Cardiac fibroblast (primary cell): ENCODE measurements at places on chromosomes 7 and 10.
A peak's percentile ranks its signal among the peaks of the same experiment; 100 is the strongest.

- no peak for DNase-seq
Measured at GRCh38 chr10:97903128-97904017, 53.7 kb downstream of the GOLGA7B start.

GRCh38 chr7:116579322-116579721 is 54.5 kb downstream of the CAV1 start:
- no peak for DNase-seq

- DNase-seq, result no peak
Measured at GRCh38 chr7:82745820-82746219, 302.2 kb upstream of the CACNA2D1 start.

DNA sequence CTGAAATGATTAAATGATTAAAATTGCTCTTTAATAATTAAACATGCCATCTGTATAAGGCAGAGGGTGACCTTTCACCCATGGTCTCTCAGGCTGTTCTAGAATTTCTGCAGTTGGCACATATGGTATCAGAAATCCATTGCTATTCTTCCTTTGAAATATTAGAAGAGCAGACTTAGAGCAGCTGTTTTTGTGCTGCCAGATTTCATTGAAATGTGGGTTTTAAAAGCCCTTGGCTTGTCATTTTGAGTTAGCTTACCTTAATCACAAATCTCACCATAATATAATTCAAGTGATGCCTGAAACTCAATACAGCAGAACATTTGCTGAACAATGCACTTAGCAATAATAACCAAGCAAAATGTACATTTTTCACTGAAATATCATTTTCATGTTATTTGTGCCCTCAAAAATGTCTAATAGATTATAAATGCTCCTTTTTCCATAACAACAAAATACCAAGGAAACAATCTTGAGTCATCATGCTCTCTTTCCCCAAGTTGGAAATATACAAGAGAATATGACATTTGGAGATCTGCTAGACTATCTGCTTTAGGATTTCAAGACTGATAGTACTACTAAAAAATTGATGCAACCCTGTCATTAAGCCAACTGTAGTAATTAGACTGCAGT is 16.1 kb upstream of the PTTG1IP2 start:
- no peak for DNase-seq

GRCh38 chr10:5678397-5679036 is 6.1 kb upstream of the TASOR2 start:
- no peak for DNase-seq

DNA sequence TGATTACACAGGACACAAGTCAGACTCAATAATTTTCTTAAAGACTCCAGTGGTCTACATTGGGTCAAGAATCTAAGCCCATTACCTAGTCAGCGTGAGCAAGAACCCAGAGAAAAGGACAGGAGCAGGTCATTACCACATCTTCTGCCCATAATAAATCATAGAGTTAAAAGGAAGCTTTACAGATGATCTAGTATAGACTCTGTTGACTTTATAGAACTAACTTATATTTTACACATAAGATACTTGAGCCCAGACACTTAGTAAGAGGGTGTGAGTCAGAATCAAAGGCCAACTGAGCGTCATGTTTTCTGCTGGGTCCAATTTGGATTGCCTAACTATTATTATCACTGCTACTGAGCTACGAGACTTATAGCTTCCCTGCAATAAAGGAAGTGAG is 206.1 kb upstream of the NPSR1 start:
- peak; percentile 66 for DNase-seq
